Diencephalon (tissue), 1 donor: ENCODE measurements at places on chromosomes 4 and X. TPM values are rescaled to one million over a fixed set of nuclear protein-coding genes. Genes with fewer than 3 reads are reported as not detected.

Gene TRPC5OS
- 0.23 TPM for total RNA-seq

Gene GRIPAP1
- 38.8 TPM for total RNA-seq

Gene CLDN34
- not detected for total RNA-seq

Gene MGST2
- total RNA-seq = 11.1 TPM

Gene GLRA3
- total RNA-seq = 26.3 TPM

Gene ADGRG2
- total RNA-seq = 0.69 TPM

Gene RHOXF1
- not detected for total RNA-seq

Gene CYSLTR1
- total RNA-seq = 1.6 TPM

Gene C4orf50
- 19.4 TPM for total RNA-seq

Gene HMGN5
- total RNA-seq = 4.2 TPM

Gene XG
- not detected for total RNA-seq

Gene SMARCAD1
- 83.3 TPM for total RNA-seq

Gene RPS3A
- total RNA-seq = 2,389 TPM

Gene STAP1
- total RNA-seq = 0.23 TPM

Gene KLB
- total RNA-seq = 0.46 TPM

Gene MND1
- 9.5 TPM for total RNA-seq

Gene SOD3
- total RNA-seq = 1.4 TPM

Gene SMIM31
- not detected for total RNA-seq

Gene ARHGAP36
- 8.5 TPM for total RNA-seq

Gene PDGFRA
- 112 TPM for total RNA-seq

Gene SPANXD
- total RNA-seq = not detected

Gene SLC6A14
- not detected for total RNA-seq

Gene CXCL1
- total RNA-seq = 1.2 TPM

Gene TMEM154
- total RNA-seq = 0.69 TPM

Gene FDCSP
- not detected for total RNA-seq
